GM12865 (cell line): ENCODE measurements at places on chromosomes 16 and 17.

- DNase-seq: no peak
Observed at GRCh38 chr16:83624429-83625120, 183.2 kb upstream of the HSBP1 start.

DNA sequence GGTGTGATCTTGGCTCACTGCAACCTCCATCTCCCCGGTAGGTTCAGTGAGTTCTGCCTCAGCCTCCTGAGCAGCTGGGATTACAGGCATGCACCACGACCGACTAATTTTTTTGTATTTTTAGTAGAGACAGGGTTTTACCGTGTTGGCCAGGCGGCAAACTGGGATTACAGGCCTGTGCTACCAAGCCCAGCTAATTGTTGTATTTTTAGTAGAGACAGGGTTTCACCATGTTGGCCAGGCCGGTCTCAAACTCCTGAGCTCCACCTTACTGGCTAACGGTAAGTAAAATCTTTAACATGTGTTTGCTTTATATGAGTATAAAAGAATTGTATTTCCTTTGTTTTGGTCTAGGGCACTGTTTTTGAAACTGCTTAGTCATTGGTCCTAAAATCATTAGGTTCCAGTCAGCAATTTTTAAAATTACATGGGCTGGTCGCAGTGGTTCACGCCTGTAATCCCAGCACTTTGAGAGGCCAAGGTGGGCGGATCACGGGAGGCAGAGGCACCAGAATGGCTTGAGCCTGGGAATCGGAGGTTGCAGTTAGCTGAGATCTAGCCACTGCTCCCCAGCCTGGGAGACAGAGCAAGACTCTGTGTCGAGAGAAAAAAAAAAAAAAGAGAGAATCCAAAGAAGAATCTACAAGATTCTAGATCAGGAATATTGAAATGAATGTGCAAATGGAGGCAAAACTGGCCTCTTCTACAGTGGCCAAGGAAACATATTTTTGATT is 3.6 kb downstream of the FLYWCH1 start:
- DNase-seq: no peak

DNA sequence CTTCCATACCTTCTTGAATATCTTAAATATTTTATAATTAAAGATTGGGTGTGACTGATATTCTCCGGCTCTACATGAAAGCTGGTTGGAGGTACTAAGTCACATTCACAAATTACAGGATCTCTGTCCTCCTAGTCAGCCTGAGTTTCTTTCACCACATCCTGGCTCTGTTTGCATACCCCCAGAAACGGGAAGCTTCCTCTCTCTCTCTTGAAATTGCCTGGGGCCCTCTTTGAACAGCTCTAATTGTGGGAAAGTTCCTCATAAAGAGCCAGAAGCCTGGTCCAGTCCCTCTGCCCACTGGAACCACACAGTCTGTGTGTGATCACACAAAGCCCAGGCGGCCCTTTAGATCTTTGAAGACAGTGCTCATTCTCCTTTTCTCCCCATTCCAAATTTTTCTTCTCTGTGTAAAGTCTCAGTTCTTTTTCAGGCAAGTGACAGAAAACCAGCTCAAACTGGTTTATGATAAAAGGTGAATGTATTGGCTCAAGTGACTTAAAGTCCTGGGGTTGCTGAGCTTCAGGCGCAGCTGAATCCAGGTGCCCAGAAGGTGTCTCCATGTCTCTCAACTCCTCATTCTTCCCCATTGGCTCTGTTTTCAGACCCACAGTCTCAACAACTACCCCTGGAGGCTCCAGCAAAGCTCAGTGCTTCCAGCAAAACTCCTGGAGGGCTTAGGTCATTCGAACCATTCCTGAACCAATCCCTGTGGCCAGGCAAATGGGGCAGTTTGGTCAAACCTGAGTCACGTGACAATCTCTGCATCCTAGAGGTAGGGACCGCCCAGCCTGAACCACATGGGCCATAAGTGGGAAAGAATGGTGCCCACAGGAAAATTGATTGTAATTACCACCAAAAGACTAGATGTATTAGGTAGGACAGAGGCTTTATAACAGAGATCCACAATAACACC is 8.5 kb upstream of the RAI1 start:
- peak; percentile 46 for DNase-seq

DNA sequence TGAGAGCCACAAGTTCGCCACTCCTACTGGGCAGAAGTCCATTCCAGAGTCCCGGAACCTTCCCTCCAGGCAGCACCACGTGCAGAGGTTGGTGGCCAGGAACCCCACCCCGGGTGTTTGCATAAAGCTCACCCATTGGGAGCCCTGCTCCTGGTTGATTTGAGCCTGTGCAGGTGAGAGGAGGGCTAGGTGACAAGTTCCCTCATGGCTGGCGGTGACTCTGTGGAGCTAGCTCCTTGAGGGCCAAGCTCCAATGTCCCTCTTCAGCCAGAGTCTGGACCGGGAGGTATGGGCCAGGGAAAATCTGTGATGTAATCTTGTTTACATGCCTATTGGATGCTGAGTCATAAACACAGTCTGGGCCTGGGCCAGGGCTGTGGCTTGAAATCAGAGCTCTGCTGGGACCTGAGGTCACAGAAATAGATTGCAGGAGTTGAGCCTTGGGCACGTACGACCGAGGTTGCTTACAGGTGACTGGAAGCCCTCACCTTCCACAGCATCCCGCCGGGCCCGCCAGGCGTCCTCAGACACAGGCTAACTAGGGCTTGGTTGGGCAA is 118.9 kb downstream of the AATF start:
- DNase-seq: no peak

DNA sequence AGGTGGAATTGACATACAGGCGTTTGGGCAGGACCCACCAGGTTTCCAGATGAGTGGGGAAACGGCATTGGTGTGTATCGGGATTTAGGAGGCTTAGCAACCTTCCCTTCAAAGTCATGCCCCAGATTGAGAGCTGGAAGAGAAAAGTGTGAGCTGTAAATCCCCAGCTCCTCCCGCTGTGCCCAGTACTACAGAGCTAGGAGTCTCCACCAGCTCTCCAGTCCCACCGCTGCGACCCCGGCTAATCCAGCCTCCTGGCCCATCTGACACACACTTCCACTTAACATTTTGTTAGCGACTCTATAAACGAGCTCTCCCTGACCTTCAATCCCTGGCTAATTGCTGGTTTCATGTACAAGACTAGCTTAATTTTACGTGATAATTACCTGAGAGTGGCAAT is 29.9 kb upstream of the LHX1 start:
- DNase-seq: no peak

GRCh38 chr16:46621934-46622676 is 926 bp upstream of the SHCBP1 start:
- no peak for DNase-seq
